ENCODE measurements at places on chromosomes 4 and X.

DNA sequence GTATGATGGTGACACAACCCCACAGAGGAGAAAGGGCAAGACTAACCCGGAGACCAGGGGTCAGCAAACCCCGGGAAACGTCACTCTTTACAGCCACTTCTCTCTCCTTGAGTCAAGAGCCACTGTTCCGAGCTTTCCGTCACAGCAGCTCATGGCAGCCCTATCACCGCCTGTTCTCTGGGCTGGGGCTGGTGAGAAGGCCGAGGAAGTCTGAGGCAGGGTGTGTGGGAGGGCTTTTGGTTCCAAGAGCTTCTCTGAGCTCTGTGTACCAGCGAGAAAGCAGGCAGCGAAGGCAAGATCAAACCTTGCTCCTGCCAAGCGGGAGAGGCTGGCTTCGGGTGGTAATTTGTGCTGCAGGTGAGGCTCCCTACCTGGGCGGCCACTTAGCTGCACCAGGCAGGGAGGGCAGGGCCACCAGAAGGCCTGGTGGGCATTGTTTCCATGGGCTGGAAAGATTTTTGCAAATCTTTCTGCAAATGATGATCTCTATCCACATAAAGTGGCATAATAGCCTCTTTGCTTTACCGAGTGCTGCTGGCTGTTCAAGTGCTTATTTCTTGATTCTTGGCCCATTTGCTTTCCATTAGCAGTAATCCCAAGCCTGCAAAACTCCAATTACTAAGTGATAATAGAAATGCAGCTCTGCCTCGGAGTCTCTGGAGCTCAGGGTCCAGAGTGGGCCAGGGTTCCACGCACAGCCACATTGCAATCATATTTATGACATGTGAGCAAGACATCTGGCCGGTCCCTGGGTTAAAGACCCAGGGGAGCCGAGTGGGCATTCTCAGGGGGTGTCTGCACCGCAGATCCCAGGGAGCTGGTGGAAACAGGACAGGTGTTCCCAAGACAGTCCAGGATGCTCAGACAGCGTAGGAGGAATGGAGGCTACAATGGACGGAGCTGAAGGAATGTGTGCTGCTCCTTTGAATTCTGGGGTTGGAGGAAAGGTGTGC lies 41.5 kb downstream of the DCTD start:
- DNase-seq = no peak

DNA sequence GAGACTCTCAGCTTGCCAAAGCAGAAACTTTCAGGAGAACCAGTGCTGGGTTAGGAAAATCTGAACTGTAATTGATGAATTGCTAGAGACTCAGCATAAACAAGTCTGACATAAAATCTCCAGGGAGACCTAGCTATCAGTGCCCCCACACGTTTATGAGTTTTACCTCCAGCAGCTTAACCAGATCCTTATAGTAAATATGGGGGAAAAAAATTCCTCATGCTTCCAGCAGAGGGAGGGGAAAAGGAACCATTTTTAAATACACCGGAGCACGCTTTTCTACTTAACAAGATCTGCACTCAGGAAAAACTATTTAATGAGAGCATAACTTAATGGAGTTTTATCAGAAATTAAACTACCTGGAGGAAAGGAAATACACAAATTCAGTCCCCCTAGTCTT lies 1040.7 kb upstream of the INTU start:
- peak; percentile 21 for DNase-seq

GRCh38 chrX:120290107-120290506 lies 21.2 kb downstream of the TMEM255A start:
- no peak for DNase-seq

GRCh38 chr4:107744532-107744931 lies 24.5 kb upstream of the PAPSS1 start:
- no peak for DNase-seq

DNA sequence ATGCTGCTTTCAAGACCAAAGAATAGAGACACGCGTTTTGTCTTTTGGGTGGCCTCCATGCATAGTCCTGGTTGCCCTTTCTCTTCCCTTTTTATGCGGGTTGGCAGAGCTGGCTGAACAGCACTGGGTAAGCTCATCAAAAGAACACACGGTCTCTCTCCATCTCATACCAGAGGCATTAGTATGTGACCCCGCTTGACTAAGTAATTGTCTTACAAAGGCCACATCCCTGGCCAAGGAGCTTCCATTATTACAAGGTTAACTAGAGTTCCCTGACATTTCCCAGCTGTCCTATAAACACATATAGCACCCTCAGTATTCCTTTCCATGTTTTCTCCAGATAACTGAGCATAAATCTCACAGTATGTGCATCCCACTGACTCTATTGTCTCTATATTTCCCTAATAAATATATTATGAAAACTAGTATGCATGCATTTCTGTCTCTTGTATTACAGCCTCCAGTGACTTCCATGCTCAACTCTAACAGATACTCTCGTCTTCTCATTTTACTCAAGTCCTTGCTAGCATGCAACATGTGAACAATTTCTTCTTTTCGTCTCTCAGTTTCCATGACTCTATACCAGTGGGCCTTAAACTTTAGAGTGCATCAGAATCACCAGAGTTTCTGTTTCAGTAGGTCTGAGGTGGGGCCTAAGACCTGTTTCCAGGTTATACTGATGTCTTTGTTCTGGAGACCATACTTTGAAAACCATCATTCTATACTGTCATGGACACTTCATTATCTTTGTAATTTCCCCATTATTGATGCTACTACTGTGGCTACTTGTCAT lies 247.7 kb upstream of the ARSJ start:
- DNase-seq = no peak

DNA sequence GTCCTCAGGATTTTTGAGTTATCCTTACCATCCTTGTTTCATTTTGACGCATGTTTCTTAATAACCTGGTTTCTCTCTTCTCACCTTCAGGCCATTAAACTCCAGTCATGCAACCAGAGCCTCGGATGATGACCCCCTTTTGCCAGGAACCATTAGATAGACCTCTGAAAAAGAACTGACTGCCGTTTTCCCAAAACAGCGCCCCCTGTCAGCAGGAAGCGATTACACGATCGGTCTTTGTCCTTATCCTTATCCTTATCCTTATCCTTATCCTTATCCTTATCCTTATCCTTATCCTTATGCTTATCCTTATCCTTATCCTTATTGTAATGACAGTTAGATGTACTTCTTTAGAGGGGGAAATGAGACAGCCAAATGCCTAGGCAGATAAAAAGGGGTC lies 148.4 kb upstream of the ITM2A start:
- DNase-seq = no peak

DNA sequence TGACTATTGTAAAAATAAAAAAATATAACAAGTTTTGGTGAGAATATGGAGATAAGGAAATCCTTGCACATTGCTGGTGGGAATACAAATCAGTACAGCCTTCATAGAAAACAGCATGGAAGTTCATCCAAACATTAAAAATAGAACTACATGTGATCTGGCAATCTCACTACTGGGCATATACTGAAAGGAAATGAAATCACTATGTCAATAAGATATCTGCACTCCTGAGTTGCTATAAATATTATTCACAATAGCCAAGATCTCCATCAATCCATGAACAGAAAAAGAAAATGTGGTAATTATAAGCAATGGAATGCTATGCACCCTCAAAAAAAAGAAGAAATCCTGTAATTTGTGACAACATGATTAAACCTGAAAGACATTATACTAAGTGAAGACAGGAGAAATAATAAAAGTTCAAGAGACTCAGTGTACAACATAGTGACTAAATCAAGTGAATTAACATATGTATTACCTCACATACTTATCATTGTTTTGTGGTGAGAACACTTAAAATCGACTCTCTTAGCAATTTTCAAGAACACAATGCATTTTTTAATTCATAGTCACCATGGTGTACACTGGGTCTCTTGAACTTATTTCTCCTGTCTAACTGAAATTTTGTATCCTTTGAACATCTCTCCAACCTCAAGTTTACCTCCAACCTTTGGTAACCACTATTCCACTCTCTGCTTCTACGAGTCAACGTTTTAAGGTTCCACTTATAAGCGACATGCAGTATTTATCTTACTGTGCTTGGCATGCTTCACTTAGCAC lies 1703.7 kb upstream of the AGA start:
- peak; percentile 22 for DNase-seq

Data from mesendoderm (in vitro differentiated cells).